ENCODE measurements at places on chromosomes 3 and 15.

DNA sequence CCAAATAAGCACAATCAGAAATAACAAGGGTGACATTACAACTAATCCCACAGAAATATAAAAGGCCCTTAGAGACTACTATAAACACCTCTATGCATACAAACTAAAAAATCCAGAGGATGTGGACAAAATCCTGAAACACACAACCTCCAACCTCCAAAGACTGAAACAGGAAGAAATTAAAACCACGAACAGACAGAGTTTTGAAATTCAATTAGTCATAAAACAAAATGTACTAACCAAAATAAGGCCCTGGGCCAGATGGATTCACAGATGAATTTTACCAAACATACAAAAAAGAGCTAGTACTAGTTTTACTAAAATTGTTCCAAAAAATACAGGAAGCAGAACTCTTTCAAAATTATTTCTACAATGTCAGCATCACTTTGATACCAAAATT lies 1043.6 kb downstream of the DIPK2A start:
- DNase-seq: no peak

DNA sequence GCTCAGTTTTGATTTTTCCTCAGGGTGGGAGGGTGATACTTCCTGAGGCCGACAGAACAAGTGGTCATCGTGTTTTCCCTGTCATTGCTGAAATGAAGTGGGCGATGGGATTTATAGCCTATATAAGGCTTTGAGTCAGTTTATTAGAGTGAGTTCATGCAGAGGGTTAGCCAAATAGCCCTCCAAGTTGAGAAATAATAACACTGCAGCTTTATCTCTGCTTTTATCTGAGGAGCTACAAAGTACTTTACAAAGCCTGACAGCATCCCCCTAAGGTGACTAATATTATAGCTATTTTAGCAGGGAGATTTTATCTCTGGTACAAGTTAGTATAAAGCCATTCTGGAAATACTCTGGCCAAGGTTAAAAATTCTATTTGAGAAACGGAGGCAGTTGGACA lies 389.6 kb downstream of the MFSD1 start:
- DNase-seq: no peak

DNA sequence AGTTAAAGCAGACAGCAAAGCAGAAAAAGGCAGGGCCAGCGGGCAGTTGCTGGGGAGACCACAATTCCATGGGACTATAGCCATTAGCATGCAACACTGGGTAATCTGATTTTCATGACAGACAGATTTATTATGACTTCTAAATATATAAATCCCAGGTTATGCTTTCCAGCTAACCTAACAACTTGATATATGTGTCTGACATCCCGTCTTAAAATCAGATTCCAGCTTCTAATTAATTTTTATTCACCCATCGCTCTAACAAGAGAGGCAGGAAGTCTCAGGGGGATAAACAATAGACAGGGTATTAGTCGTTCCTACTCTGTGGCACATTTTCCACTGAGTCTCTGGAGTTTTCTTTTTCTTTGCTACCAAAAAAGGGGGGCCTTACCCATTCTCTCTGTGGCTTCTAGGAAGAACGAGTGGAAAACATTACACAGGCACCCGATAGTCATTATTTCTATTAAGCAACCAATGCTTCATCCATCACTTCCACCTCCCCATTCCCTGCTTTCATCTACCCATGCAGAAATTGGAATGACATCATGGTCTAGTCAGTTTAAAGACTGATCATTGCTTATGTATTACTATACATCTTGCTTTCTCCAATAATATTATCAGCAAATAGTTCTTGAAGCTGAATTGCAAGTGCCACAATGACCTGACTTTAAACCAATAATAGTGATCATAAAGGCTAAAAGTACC lies 173.1 kb downstream of the FHIT start:
- DNase-seq: no peak

DNA sequence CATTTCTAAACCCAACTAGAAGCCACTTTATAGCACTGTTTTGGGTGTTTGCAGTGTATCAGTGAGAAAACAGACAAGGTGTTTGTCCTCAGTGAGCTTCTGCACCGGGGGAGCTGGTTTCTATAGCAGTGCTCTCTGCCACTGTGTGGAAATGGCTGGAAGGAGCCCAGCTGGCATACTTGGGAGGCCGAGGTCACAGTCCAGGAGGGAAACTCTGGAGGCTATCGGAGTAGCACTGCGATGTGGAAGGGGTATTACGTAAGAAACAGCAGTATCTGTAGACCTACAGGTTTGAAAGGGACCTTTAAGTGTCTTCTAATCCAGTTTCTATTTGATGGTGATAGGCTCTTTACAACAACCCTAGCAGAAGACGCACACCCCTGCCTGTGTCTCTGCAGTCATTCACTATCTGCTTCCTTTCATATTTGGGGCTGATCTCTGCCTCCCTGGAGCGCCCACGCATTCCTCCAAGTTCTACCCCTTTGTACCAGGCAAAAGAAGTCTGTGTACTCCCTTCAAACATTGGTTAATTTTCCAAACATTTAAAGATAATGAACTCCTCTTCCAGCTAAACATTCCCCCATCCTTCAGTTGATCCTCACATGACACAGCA lies 87.4 kb upstream of the ADAMTS17 start:
- DNase-seq: no peak

- no peak for DNase-seq
These were observed 24.2 kb upstream of the BNC1 start for GRCh38 chr15:83308671-83309070.

GRCh38 chr15:61556037-61556648 lies 327.0 kb upstream of the RORA start:
- no peak for DNase-seq

- no peak for DNase-seq
These were observed 55.4 kb downstream of the SPRED1 start for GRCh38 chr15:38307861-38308641.

DNA sequence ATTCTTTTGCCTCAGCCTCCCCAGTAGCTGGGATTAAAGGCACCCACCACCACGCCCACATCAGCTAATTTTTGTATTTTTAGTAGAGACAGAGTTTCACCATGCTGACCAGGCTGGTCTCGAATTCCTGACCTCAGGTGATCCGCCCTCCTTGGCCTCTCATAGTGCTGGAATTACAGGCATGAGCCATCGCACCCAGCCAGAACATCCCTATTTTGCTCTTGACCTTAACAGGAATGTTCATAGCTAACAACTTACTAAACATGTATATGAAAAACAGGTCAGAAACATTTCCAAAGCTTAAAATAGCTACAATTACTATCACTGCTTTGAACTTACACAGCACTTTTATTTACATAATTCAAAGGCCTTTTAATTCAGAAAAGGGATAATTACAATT lies 33.7 kb downstream of the UQCC5 start:
- DNase-seq: no peak

DNA sequence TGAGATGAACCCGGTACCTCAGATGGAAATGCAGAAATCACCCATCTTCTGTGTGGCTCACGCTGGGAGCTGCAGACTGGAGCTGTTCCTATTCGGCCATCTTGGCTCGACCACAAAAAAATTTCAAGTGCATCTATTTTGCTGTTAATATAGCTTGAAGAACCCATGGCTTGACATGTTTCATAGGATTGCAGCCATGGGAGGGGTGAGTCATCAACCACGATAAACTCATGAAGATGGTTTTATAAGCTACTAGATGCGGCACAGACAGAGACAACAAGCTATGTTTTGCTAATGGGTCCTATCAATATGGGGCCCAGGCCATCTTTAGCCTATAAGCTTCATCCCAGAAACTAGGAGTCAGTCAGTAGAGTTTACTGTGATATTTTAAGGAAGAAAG lies 100.4 kb upstream of the PHLDB2 start:
- DNase-seq: no peak

DNA sequence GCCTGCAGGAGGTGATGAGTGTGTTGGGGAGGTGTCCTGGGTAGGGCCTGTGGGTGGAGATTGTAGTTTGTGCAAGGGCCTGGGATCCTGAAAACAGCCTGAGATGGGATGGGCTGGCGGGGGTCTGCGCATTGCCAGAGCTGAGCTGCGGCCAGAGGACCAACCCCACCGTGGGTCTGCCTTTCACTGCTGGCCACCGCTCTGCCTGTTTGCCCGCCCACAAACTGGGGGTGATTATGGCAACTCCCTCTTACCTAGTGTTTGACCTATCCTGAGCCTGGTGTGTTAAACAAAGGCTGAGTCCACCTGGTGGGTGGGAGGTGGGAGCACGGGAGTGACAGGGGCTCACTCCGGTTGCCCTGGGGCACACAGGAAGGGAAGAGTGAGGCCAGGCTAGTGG lies 9.8 kb downstream of the ABTB1 start:
- DNase-seq: no peak

- no peak for DNase-seq
These were observed 35.3 kb downstream of the SQOR start for GRCh38 chr15:45670091-45670490.

- DNase-seq: no peak
These were observed 1089.8 kb upstream of the CADM2 start for GRCh38 chr3:83868909-83869567.

DNA sequence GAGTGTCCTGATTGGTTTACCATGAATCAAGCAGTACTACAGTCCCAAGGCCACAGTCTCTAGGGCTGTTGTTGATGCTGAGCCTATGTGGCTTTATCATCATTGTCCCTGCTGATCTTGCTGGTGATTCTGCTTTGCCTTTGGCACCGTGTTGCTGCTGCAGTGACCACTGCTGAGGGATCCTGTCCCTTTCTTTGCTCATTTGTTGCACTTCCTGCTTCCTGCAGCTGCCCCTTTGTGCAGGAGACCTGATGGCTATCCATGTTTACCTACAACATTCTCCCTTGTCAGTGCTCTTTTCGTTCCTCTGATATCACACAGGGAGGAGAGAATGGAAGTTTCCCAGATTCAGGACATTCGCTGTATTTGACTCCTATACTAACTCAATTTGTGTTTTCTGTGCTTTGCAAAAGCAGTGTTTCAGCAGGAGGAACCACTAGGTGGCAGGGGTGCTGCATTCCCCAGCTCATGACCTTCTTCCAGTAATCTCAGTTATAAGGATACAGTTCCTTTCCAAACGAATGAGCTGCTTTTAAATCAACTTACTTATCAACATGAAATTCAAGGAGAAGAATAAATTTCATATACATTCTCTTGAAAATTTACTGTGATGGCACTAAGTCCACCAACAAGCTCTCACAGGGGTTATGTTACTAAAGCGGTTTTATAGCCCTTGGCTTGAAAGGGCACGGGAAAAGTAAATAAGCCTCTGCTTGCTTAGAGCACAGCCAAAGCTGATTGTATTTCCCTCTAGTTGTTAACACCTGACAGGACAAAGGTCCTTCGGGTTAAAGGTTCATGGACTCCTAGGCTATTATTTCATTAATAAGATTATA lies 9.7 kb upstream of the THUMPD3 start:
- DNase-seq: peak; percentile 38

DNA sequence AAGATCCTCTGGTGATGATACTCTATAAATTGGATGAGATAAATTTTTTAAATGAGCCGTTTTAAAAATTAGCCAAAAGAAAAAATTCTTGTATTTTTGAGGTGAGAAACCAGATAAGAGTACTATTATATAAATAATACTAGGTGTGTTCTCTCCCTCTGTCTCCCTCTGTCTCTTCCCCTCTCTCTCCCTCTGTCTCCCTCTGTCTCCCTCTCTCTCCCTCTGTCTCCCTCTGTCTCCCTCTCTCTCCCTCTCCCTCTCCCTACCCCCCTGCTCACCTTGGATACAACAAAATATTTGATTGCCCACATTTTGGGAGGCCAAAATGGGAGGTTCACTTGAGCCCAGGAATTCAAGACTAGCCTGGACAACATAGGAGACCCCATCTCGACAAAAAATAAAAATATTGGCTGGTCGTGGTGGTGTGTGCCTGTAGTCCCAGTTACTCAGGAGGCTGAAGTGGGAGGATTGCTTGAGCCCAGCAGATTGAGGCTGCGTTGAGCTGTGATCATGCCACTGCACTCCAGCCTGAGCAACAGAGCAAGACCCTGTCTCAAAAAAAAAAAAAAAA lies 168.5 kb downstream of the TCF12 start:
- no peak for DNase-seq

DNA sequence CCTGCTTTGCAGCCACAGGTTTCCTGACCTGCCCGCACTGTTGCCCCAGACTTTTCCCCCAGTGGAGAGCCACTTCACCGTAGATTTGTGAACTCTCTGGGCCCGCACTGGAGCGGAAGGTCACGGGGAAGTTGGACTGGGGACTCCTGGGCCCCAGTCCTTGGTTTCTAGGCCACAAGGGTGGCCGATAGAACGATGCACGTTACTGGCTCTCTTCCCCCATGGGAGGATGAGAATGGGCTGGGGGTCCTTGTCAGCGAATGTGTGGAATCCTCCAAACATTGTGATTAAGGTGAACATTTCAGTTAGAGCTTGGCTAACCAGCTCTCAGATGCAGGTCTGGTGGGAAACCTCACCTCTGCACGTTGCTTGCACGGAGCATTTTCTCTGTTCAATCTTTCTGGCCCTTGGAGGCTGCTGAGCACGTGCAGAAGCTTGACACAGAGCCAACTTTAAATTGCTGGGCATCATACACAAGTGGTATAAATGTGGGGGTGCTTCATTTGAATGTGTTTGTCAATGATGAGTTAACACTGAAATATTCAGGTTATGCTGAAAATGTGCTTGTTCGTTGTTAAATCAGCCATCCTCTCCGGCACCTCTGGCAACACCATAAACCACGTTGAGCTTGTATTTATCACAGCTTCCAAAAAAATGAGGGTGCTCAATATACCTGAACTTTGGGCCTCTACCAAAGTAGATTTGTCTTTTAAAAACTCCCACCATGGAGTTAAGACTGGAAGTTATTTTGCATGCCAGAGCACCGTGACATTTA lies 976 bp downstream of the DIS3L start:
- DNase-seq: no peak

- DNase-seq: no peak
These were observed 33.6 kb downstream of the VGLL4 start for GRCh38 chr3:11610044-11610671.

- no peak for DNase-seq
These were observed 76.2 kb downstream of the ITGB5 start for GRCh38 chr3:124810970-124811369.

- DNase-seq: no peak
These were observed 79.0 kb upstream of the VGLL3 start for GRCh38 chr3:87069971-87070370.

DNA sequence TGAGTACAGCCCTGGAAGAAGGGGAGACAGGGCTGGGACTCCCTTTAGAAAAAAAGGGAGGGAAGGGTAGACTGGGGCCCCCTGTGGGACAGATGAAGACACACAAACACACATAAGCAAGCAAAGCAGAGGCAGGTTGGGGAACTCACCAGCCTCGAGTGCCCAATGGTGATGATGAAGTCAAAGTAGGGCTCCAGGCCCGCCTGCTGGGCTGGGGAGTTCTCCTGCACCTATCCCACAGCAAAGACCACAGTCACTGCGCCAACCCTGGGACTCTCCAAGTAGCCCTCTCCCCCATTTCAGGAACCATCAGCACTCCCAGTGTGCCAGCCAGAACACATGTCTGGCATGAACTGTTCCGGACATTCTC lies 4.1 kb downstream of the GORASP1 start:
- DNase-seq: no peak

GRCh38 chr3:188826574-188826973 lies 345.2 kb upstream of the TPRG1 start:
- DNase-seq: no peak

All from activated CD8-positive, alpha-beta memory T cell treated with anti-CD3 and anti-CD28 coated beads for 1 hour (primary cell).